ENCODE measurements at places on chromosomes 5 and 9. TPM values are rescaled to one million over a fixed set of nuclear protein-coding genes. Genes with fewer than 3 reads are reported as not detected.
A peak's percentile ranks its signal among the peaks of the same experiment; 100 is the strongest.

The UAP1L1 gene
- total RNA-seq: 3.6 TPM

The GPR150 gene
- total RNA-seq: not detected

The FOXD4L6 gene
- 0.07 TPM for total RNA-seq

The IGFBPL1 gene
- 2.1 TPM for total RNA-seq

The GNA14 gene
- total RNA-seq: not detected

The NDUFS4 gene
- 227 TPM for total RNA-seq

The SELENOP gene
- total RNA-seq: 4.5 TPM

The RFX3 gene
- total RNA-seq: 4.4 TPM

The NME5 gene
- 4.6 TPM for total RNA-seq

The HMCN2 gene
- 0.38 TPM for total RNA-seq

The HAUS6 gene
- 17.0 TPM for total RNA-seq

The EGFLAM gene
- total RNA-seq: 53.0 TPM

The PRRT1B gene
- total RNA-seq: not detected

The MEIKIN gene
- total RNA-seq: not detected

DNA sequence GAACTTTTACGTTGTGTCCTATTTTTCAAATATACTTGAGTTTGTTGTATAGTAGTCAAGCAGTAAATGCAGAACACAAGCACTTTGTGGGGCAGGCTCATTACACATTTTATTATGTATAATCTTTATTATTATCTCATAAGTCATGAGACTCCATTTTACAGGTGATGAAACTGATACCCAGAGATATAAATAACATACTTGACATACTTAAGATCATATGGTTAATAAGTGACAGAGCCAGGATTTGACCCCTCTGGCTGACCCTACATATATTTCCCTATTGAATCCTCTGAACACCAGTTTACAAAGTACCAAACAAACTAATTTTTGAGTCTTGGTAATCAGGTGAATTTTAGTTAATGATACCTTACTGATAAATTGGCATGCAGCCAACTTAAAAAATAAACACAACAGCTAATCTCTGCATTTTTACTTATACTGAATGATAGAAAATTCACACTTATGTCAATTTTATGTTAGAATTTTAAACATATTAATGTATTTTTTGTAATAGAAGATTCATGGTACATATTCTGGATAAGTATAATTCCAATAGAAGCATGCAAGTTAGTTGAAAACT is 305.0 kb upstream of the MEF2C start:
- no peak for DNase-seq

GRCh38 chr5:5454391-5454790 is 31.9 kb downstream of the ICE1 start:
- no peak for DNase-seq

DNA sequence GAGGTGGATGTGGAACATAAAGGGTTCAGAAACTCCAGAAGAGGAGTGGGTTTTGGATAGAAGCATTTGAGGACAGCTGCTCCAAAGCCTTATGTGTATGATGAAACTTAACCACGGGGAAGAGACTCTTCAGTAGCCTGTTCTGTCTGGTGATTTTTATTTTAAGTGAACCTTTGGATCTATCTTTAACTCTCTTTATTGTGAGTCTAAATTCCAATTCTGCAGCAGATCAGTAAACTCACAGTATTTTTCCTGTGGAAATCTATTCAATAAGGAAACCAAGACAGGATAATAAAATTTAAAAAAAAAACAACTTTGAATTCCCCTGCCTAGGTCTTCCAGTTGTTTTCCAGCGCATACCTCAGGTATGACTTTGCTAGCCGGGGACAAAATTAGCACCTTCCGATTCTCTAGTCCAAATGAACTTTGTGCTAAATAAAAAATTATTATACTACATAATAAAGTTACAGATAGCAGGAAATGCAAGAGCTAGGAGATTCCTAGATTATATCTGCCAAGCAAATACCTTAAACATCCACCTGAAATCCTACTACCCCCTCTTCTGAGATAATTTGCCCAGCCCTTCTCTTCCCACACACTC is 101.9 kb downstream of the NLN start:
- DNase-seq: no peak

DNA sequence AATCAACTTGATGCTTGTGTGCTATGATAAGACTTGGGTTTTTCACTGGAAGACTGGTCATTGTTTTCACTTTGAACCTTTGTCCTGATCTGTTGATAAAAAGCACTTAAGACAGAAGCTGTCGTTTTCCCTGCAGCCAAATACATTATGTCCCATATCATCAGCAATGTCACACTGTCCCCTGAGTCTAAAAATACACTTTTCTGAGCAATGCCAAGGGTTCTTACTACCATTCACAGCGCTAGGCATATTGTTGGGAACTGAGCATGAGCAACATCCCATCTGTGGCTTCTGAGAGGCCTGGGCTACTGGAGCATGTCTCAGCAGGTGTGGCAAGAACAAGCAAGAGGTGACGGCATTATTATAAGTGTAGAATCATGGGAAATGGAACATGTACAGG is 81.8 kb downstream of the SEMA6A start:
- no peak for DNase-seq

- no peak for DNase-seq
Observed at GRCh38 chr5:157245476-157245875, 20.4 kb upstream of the CYFIP2 start.

GRCh38 chr5:50724262-50724661 is 57.8 kb downstream of the PARP8 start:
- DNase-seq: no peak

- DNase-seq: no peak
Observed at GRCh38 chr5:154447089-154447725, 1.4 kb downstream of the SAP30L start.

DNA sequence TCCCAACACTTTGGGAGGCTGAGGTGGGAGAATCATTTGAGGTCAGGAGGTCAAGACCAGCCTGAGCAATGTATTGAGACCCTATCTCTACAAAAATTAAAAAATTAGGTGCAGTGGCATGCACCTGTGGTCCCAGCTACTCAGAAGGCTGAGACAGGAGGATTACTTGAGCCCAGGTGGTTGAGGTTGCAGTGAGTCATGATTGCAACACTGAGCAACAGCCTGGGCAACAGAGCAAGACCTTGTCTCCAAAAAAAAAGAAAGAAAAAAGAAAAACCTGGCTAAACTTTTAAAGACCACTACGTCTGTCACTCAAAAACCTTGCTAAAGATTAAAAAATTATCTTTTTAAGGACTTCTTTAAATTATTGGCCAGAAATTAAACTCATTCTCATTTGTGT is 59.8 kb upstream of the ABCA1 start:
- no peak for DNase-seq

- peak; percentile 41 for DNase-seq
Observed at GRCh38 chr9:111661150-111661801, at the start of gene GNG10. Gene GNG10 (plus strand): TSS chr9:111661605. CDS start chr9:111661635, 30 bp downstream.

GRCh38 chr5:148457183-148457620 is 73.4 kb downstream of the FBXO38 start:
- no peak for DNase-seq

DNA sequence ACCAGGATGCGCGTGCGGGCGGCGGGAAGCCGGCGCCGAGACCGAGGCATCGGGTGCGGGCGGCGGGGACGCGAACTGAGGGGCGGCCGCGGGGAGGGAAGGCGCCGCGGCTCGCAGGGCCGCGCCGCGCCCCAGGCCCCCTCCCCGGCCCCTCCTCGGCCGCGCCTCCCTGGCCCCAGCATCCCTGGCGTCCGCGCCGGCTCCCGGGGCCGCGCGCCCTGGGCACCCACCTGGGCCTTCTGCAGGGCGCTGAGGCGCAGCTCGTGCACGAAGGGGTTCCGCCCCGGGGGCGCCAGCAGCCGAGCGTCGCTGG is 324 bp downstream of the LPCAT1 start:
- no peak for DNase-seq

DNA sequence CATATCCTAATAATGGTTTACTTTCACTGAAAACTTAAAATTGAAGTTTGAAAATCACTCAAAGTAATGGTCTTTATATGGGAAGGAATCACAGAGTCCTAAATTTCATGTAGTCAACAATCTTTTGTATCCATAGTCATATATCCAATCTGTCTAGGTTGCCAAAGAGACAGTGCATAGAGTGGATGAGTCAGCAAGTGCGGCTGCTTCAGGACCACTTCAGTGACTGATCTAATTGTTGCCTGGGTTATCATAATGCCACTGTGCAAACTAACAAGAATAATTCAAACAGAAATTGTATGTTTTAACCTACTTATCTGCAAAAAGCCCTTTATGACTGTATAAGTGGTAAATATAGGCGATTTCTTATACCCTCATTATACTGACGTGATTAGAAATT is 211.3 kb upstream of the PRR16 start:
- DNase-seq: peak; percentile 14

DNA sequence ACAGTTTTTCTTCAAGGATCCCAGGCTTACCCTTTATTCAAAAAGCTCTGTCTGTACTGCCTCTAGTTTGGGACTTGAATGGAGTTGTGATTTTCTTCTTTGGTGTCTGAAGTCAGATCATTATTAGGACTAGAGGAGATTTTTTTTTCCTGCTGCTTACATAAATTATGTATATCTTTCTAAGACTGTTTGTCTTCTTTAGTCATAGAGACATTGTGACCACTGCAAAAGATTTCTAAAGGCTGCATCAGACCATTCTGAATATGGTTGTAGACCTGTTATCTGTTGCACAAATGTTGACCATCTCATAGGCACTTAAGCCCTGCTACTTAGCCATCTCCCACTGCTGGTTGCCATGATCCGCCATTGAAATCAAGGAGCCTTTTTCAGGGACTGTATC is 238.5 kb upstream of the SMARCA2 start:
- no peak for DNase-seq

DNA sequence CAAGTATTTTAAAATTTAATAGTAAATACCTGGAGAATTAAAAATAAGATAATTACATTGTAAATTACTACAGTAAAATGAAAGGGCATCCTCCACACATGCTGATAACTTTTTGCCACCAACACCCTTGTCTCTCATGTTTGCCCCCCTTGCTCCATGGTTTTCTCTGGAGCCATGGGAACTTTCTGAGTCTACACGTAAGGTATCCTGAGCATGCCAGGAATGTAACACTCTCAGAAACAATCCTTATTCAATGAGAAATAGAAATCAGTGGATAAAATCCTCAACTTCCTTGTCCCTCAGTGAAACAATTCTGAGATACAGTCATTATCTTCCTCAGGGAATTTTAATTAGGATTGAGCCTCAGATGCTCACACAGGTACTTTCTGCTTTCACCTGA is 108.9 kb downstream of the IZUMO3 start:
- no peak for DNase-seq

DNA sequence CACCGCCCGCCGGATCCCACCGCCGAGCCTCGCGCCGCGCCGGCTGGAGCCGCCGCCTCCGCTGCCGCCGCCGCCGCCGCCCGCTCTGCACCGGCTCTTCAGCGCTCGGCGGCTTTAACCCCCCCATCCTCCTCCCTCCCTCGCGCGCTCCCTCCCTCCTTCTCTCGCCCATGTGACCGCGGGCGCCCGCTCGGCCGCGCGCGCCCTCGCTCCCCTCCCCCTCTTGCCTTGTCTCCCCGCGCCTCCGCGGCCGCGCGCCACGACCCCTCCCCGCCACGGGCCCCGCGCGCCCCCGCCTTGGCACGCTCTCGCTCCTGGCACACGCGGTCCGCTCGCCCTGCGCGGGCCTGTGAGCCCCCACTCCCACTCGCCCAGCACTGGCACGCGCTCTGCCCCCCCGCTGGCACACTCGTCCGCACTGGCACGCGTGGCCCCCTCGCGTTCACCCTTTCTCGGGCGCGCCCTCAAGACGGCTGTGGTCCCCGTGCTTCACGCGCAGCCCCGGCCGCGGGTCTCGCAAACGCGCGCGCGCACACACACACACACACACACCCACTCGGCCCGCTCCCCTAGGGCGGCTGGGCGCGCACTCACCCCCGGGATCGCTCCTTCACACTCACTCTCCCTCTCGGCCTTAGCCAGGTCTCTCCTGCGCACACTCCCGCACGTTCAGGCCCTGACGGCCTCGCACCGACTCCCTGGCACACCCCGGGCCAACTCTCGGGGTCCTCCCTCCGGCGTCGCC is at the start of gene CNTFR:
CNTFR (minus strand) TSS at position 89 of the 745 bp plus-strand sequence. CDS start 20,743 bp downstream, outside the sequence.
- no peak for DNase-seq

GRCh38 chr5:174307031-174307408 is 261.5 kb downstream of the NSG2 start:
- no peak for DNase-seq

GRCh38 chr5:175830586-175831300 is 40.6 kb upstream of the CPLX2 start:
- no peak for DNase-seq

- no peak for DNase-seq
Observed at GRCh38 chr9:136492978-136493522, 10.2 kb upstream of the SEC16A start.

- DNase-seq: no peak
Observed at GRCh38 chr9:131253891-131254491, 22.3 kb downstream of the FAM78A start.

DNA sequence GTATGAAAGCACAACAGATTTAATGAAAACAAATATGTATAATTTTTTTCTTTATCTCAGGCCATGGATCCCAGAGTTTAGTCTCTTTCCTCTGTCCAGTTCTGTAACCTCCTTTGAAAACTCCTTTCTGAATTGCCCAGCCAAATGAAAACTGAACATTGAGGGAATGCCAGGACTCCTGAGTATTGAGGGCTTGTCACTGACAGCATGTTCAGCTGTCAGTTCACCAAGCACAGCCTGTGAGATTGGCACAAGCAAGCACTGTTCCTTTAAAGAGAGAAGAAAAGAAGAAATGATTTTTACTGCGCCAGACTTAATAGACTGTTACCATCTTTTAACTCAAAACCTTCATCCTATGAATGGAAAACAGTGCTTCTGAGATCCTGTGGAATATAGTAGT is 27.3 kb downstream of the TTC1 start:
- DNase-seq: no peak

GRCh38 chr9:121499427-121500164 is at the start of gene GGTA1:
Gene GGTA1 (minus strand): TSS chr9:121499844. CDS start chr9:121467922, 31,922 bp downstream.
- peak; percentile 22 for DNase-seq

DNA sequence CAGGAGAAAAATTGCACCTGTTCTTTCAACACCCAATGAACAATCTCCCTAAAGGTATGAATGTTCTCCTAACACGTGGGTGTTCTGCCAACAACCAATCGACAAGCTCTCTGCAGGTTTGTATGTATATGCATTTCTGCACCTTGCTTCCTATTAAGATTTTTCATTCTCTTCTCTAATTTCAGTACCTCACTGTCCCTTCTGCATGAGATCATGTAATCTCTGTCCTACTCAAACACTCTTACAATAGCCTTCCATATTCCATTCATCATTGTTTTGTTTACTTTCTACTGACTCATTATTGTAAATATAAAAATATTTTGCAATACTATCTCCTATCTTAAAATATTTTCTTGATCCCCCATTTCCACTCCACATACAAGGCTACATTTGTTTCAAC is 382.0 kb downstream of the CDH12 start:
- DNase-seq: no peak

GRCh38 chr9:71549023-71549422 is 219.3 kb downstream of the CEMIP2 start:
- DNase-seq: no peak

- DNase-seq: no peak
Observed at GRCh38 chr5:175422058-175422457, 21.9 kb downstream of the DRD1 start.

DNA sequence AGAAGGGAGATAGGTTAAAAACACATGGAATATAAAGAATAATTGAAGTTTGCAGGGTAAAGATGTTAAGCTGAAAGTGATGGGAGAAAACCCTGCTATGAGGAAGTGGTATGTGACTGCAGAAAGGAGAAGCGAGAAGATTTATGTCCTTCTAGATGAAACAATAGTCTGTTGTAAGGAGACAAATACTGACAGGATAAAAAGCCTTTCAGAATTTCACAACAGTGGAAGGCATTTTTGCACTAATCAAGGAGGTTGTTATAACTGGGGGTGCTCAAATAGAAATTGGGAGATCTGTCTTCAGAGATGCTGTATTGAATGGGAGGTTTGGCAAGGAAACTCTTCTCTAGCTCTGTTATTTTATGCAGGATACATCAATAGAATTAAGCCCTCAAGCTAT is 69.6 kb downstream of the NMUR2 start:
- no peak for DNase-seq

Data from NCI-H460 (cell line).